AG20443 (cell line): ENCODE measurements at places on chromosomes 3 and 15.

- no peak for DNase-seq
Observed at GRCh38 chr3:108123326-108123725, 32.5 kb upstream of the CD47 start.

DNA sequence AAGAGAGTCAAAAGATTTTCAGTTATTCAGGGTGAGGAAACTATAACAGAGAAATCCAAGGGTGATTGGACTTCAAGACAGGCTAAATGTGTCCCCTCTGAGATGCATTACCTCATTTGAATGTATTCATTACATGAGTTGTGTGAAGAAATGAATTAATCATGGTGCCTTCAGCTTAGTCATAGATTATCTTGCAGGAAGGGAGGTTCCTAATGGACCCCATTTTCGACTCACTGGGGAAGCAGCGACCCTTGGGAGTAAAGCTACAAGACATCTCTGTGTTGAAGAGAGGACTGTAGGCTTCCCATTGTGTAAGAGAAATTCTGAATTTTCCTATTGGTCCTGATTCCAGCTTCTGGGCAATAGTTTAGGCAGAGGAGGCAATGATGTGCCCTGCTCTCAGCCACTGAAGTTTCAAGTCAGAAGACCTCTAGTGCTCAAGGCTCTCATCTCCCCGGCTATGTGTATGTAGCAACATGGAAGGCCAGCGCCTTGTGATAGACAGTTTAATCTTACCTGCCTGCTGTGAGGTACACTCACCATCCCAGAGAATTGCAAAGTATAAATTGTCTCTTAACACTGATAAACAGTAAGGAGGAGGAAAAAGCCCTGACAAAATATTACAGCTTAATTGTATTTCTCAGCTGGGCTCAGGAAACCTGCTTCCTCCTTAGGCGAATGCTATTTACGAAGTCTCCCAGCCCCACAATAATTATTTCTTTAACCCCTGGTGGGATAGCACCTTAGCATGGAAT lies 133.8 kb downstream of the PDCD6IP start:
- no peak for DNase-seq

DNA sequence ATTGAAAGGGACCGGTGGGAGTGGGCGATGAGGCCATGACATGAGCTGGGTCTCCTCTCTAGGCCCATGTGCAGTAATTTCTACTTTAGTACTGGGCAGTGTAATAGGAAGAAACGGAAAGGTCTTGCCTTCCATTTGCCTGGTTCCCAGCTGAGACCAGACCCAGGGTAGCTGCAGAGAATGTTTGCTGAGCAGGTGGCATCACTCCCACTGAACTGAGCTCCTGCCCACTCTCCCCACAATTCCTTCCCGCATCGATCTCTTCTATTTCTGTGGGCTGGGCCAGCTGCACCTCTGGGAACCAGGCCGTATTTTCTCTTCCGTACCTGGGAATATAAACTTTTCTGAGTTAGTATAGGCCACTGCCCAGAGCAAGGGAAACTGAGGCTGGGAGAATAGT lies 15.8 kb downstream of the ESYT3 start:
- no peak for DNase-seq

DNA sequence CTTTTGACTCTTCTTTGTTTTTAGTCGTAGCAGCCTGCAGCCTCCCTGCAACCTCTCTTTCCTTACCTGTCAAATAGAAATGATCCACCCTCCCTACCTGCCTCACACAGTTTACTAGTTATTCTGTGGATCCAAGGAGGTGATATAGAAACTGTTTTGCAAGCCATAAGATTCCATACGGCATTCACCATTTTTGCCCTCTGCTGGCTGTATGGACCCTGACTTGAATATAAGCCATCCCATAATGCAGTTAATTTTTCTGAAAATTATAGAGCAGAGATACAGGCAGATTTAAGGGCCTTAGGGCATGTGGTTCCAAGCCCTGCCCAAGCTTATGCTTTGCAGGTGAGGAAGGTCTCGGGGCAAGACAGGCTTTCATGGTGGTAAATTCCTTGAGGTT lies 63.8 kb downstream of the CPN2 start:
- DNase-seq, result no peak

DNA sequence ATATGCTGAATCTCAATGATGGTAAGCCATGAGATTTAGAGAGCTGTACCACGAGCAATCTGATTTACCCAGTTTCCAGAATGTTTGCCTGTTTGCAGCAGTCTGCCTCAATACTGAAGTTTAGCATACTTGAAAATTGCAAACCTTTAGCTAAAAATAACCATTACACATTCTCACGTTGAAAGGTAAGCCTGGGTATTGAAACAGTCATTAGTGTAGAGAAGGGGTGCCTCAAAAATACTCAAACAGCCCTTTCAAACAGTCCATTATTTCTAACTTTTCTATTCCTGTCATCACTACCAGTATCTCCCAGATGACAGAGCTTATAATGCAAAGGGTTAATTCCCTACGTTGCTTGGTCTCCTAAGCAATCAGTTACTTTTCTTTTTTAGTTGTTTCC lies 111.8 kb upstream of the MBNL1 start:
- DNase-seq, result no peak

- no peak for DNase-seq
Observed at GRCh38 chr3:112643621-112644240, 2.8 kb upstream of the CCDC80 start.

GRCh38 chr3:25572919-25573385 lies 91.8 kb downstream of the TOP2B start:
- no peak for DNase-seq

DNA sequence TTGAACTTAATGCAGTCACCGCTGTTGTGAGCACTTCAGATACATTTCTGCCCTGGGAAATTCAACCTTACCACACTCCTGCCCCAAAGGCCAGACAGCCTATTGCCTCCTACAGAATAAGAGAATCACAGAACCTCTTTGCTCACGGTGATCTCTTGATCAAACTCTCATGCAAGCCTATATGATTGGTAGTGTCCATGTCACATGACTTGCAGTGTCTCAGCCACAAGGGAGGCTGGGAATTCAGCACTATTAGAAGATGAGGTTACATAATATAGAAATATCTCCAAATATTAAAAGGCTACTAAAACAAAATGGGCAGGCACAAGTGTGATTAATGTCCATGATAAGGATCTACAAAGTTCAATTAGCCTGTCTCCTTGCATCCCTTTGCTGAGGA lies 3.8 kb upstream of the PCOLCE2 start:
- no peak for DNase-seq

DNA sequence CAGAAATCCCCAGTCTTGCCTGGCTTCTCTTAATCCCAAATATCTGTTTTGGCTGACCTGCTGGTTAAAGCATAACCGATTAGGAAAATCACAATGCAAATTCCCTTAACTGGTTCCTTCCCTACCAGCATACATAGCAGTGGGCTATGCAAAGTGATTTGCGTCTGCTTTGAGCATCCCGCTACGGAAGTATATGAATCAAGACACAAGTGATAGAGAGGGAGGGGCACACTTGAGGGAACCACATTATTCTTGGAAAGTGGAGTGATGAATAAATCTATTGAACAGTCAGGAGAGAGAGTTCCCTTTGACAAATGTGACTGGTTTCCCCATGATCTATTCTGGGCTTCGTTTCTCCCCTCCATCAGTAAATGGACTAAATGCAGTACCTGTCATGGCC lies 119.6 kb upstream of the C15orf61 start:
- no peak for DNase-seq

DNA sequence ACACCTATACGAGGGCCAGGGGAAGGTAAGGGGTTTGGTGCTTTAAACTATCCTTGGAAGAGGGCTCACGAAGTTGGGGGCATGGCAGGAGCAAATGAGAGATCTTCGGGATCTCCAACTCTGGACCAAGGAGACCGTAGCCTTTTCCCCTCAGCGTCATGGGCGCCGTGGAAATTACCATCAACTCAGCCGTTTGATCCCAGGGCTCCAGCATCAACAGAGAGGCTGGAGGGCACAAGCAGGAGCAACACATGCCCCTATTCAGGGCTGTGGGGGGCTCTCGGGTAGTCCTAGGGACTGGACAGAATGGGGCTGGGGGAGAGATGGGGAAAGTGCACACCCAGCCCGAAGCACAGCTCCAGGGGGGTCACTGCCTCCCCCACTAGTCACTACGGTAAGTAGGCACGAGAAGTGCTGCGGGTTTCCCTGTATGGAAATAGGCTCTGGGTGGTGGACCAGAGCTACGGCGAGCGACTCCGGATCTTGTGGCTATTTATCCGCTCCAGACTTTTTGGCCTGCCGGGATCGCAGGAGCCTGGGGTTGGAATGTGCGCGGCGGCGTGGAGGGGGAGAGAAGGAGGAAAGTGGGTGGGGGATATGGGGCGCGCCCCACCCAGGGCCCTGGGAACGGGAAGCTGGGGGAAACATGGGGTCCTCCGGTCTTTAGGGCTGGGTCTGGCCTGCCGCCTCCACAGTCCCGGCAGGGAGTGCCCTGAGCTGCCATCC lies 539 bp upstream of the LAMB2 start:
- peak; percentile 94 for DNase-seq

- no peak for DNase-seq
Observed at GRCh38 chr3:136956971-136957370, 812 bp upstream of the IL20RB start.

- DNase-seq, result no peak
Observed at GRCh38 chr3:116808725-116809124, 99.1 kb downstream of the TUSC7 start.

DNA sequence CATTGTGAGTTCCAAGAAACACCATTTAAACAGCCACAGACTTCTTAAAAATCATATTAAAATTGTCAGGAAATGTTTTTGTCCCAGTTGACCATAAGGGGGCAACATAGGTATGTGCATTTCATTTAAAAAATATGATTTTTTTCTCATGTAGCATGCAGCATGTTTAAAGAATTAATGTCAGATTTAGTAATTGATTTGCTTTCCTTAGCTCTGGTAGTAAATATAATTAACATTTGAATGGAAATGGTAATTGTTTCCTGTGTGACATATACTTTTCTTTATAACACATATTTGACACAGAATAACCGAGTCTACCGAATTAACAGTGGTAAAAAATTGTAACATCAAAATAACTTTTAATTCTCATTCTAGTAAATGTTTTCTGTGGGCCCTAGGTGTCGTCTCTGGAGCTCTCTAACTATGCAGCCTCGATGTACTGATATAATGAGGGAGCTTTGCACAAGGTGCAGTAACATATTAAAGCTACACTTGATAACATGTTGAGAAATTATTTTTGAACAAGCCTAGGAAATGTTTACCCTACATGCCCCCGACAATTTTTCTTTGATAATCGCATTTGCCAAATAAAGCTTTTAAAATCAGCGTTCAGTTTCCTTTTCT lies 34.9 kb downstream of the NXPE3 start:
- DNase-seq, result peak; percentile 35

GRCh38 chr3:178205740-178206139 lies 330.5 kb upstream of the KCNMB2 start:
- peak; percentile 14 for DNase-seq

DNA sequence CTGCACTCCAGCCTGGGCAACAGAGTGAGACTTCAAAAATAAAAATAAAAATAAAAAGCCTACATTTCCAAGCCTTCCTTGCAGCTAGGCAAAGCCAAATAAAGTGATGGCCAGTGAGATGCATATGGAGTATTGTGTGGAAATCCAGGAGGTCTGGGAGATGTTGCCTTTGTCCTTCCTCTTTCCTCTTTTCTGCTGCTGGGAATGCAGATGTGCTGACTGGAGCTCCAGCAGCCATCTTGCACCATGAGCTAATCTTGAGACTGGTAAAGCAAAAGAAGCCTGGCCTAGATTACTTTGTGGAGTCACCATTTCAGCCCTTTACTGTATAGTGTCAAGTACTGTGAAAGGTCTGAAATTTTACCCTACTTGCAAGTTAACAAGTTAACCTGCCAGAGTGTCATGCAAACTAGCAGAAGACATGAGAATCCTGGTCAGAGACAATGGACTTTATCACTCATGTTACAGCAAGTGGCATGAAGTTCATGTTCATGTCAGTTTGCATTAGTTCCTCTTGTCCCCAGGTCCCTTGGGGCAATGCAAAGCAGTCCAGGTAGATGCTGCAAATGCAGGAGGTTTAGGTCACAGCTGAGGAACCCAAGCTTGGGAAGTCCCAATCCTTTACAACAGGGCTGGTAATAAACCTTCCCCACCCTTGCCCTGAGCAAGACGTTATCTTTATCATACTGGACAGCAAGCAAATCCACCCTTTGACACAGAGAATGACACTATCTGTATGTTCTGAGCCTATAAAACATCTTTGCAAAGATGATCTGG lies 103.1 kb downstream of the TLE3 start:
- no peak for DNase-seq

DNA sequence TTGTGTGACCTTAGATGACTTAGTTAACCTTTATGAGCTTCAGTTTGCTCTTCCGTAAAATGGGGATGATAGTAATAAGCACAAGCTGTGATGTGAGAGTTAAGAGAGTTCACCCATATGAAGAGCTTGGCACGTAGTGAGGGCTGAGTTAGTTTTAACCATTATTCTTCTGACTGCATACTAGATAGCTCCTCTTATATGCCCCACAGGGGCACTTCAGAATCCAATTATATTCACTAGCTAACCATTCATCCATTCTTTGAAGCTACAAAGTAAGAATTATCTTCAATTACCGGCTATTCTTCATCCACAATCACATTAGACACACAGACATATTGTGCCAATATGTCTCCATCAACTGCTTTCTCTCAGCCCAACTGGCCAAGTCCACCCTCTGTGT lies 159.0 kb upstream of the STT3B start:
- DNase-seq, result no peak

DNA sequence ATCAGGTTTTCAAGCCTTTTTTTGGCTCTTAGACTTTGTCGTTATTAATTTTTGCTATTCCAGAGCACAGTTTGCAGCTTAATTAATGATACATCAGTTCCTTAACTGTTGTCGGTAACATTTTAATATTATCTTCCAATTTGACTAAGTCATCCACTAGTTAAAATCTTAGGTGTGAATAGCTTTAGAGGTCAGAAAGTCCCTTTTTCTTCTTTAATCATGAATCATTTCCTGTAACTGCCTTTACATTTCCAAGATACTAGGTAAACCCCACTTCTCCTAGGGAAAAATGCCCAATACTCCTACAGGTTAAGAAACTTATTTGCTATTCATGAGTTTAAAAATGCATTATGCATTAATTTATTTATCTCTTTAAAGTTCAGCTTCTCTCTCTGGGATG lies 260.9 kb upstream of the CFAP20DC start:
- no peak for DNase-seq

DNA sequence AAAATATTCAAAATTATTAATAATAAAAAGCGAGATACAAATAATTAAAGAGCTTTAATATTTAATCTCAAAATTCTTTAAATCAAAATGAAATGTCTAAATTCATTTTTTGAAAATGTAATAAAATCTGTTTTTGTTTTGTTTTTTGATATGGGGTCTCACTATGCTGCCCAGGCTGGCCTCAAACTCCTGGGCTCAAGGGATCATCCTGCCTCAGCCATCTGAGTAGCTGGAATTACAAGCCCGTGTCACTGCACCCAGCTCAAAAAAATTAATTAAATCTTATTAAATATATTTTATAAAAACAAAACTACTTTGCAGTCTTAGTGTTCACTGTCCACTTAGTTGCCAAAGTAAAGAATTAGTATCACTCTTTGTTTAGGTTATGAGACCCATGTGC lies 38.4 kb downstream of the FAH start:
- DNase-seq, result no peak

- no peak for DNase-seq
Observed at GRCh38 chr15:53837263-53837662, 77.8 kb upstream of the WDR72 start.

GRCh38 chr3:172402892-172403643 lies 45.2 kb downstream of the GHSR start:
- DNase-seq, result no peak

GRCh38 chr3:136899622-136900158 lies 37.7 kb downstream of the NCK1 start:
- DNase-seq, result no peak

- DNase-seq, result no peak
Observed at GRCh38 chr15:63839722-63840121, 6.0 kb upstream of the HERC1 start.
